ENCODE measurements at places on chromosomes 1 and 21.

GRCh38 chr1:77370161-77370560 lies 88.3 kb downstream of the AK5 start:
- DNase-seq, result no peak

DNA sequence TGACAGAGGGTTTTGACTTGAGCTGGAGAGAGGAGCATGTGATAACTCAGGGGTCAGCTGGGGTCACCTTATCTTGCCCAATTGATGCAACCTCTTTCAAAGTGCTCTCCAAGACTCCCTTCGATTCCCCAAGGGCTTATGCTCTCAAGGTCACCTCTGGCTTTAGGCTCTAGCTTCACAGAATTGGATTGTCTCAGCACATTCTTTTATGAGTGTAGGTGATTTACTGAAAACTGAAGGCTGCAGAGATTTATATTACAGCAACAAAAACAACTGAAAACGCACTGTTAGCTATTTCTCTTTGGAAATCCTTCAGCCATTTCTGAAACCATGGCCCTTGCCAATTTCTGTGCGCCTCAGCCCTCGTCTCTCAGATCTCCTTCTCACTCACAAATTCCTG lies 34.5 kb upstream of the MAP1LC3C start:
- DNase-seq, result no peak

GRCh38 chr1:119908661-119909060 lies 12.3 kb upstream of the ADAM30 start:
- no peak for DNase-seq

- DNase-seq, result no peak
These were observed 5.6 kb downstream of the PDZK1IP1 start for GRCh38 chr1:47184090-47184821.

- DNase-seq, result no peak
These were observed 354.6 kb upstream of the ADGRL2 start for GRCh38 chr1:81446000-81446669.

- no peak for DNase-seq
These were observed 13.7 kb downstream of the ENO1 start for GRCh38 chr1:8864713-8865344.

DNA sequence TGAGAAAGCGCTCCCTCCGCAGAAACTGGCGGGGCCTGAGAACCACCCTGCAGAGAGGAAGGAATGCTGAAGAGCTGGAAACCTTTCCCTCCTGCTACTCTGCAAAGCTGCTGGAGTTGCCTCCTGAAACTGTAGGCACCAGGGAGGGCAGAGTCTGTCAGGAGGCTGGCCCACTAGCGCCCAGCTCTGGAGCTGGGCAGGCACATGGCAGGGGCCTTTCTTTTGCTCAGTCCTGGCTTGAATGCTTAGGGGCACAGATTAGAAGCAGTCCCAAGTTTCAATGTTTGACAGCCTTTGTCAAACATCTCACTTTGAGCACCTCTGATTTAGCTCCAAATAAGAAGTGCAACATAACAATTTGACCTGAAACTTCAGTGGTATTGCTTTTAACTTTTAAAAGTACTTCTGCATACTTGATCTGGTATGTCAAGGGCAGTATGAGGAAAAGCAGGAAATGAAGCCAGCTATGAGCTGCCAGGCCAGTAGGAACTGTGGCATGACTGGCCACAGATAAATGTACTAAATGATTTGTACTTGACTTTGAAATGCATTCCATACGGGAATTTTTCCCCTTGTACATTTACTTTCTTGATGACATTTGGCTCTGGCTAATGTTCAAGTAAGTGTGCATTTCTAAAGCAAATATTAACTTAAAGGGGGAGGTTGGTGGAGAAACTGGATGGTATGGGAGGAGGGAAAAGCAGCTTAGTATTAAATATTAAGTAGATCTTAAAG lies 7.2 kb downstream of the C1orf116 start:
- DNase-seq, result peak; percentile 57
